Astrocyte of the spinal cord (primary cell): ENCODE measurements at places on chromosomes 13 and 19.

DNA sequence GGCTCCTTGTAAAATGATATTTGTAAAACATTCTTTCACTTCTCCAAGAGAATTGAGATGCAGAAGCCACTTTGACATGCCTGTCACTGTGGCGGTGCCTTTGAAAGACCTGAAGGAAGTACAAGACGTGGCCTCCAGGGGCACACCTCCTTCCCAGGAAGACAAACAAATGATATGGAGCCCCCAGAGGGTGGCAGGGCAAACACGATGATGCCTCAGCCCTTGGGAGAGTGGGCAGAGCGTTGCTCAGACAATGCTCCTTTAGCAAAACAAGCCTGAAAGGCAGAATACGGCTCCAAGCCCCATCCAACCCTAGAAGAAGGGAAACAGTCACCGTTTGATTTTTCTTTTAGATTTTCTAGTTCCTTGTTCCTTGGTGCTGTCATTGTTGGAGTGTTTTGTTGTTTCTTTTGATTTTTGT is 9.2 kb upstream of the ATP12A start:
- no peak for DNase-seq

- peak; percentile 36 for DNase-seq
These were observed 33.2 kb downstream of the KCTD12 start for GRCh38 chr13:76852986-76853385.

DNA sequence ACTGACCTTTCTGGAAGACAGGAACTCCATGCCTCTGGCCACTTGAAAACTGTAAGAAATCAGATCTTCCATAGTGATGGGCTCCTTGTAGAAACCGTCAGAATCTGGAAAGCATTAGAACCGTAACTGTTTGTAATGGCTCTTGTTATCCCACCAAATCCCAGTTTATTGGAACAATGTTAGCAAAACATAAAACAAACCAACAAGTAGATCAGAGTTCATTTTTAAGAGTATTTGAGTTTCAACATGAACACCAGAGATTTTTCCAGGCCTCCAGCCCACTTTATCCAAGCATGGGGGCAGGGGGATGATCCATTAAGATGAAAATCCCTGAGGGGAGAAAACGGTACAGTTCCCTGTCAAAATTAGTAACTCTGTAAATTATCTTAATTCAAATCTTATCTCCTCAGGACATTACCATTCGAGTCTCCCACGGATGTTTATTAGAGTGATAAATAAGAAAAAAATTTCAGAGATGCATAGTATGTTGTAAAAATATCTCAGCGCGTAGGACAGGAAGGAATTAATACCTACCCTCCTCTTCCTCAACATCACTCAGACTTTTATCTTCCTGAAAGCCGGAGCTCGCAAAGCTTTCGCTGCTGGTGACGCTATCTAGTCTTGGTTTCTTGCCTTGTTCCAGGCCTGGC is 172.5 kb downstream of the FLT1 start:
- DNase-seq, result no peak

DNA sequence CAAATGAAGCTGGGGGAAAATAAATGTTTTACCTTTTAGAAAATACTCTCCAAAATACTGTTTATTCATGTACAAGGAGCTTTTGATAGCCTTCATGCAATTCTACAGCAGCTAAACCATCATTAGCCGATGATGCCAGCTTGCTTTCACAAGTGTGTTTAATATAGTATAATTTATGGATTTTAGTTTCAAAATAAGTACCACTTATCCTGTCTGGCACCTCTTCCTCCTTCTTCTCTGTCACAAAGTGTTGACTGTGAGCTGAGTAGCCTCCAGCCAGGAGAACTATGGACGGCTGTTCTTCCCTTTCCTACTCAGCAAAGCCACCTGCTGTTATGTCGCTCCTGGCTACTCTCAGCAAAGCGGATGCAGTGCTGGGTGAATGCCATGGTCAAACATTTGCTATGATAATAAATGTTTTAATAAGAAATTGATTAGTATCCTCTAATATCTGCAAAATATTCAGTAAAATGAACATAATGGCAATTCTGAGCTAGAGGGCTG is 238.2 kb downstream of the LIG4 start:
- no peak for DNase-seq

DNA sequence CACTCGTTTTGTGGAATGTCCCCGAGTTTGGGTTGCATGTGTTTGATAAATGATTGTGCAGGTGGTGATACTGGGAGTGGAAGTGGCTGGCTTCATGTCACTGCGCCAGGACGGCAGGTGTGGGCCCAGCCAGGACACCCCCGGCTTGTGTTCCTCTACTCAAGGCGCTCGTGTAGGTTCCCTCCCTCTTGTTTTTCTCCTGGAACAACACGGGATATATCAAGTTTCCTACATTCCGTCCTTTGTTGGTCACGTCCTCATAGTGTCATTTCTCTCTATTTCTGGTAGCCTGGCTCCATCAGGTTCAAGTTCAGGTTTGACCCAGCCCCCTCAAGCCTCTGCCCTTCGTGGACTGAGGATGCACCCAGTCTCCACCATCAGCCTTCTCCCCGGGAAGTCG is 16.3 kb downstream of the IL17D start:
- no peak for DNase-seq

DNA sequence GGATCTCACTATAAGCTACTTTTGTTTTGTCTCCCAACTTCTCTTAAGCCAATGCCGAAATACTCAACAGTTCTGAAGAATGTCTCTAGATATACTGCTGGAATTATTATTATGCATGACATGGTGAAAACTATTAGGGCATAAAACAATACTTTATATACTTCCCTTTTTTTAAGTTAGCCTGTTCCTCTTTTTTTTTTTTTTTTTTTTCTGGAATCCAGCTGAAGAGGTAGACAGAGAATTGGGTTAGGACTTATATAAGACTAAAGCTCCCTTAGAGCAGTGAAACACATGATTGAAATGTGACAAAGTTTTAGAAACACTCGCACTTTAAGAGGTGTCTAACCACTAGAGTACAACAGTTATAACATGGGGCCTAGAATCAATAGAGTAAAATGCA is 850.9 kb upstream of the PCDH9 start:
- DNase-seq, result no peak

DNA sequence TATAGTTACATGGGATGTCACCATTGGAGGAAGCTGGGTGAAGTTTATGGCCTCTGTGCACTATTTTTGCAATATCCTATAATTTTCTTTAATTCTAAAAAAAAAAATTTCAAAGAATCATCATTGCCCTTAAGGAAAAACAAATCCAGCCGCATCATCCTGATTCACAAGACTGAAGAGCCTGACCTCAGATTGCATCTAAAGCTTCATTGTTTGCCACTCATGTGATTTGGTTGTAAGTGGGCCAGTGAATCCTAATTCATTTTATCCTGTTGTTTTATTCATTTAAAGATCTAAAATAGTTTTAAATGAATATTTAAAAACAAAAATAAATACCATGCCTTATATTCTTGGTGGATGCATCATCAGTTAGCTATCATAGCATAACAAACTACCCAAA is 504.5 kb downstream of the TBC1D4 start:
- no peak for DNase-seq

DNA sequence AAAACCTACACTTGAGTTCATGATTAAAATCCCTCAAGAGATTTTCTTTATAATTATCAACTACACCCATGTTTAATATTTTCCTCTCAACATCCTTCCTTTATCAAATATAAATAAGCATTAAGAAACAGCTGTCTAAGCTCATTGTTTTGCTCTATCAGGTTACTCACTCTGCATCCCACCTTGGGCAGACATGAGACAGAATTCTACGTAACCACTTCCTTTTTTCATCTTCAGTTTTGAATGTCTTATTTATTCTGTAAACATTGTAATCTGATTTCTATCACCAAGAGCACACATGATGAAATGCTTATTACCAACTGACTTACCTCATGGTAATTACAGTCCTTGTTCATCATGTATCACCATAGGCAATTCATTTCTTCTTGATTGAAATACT is 1256.6 kb upstream of the ATXN8OS start:
- DNase-seq, result no peak

DNA sequence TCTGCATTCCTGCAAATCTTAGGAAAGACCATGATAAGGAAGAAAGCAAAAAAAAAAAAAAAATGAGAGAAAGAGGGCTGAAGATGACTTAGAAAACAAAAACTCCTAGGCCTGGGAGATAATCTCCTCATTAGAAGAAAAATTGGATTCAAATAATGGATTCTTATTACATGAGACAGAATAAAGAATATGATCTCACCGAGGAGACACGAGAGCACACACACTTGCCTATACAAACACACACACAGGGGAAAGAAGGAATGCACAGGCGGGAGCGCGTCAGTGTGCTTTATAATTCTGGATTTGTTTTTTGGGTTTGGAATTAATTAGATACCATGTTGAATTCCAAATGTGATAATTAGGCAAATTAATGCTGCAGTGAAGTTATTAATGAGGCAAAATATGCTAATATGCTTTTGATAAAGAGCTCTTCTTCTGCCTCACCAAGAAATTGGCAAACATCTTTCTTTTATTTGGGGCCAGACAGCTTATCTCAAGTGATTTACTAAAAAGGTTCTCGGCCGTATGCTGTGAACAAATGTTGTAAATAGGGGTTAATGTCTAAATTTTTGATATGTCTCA is 36.1 kb upstream of the PCDH8 start:
- no peak for DNase-seq

- no peak for DNase-seq
These were observed 182.7 kb downstream of the TBC1D4 start for GRCh38 chr13:75299246-75299645.

DNA sequence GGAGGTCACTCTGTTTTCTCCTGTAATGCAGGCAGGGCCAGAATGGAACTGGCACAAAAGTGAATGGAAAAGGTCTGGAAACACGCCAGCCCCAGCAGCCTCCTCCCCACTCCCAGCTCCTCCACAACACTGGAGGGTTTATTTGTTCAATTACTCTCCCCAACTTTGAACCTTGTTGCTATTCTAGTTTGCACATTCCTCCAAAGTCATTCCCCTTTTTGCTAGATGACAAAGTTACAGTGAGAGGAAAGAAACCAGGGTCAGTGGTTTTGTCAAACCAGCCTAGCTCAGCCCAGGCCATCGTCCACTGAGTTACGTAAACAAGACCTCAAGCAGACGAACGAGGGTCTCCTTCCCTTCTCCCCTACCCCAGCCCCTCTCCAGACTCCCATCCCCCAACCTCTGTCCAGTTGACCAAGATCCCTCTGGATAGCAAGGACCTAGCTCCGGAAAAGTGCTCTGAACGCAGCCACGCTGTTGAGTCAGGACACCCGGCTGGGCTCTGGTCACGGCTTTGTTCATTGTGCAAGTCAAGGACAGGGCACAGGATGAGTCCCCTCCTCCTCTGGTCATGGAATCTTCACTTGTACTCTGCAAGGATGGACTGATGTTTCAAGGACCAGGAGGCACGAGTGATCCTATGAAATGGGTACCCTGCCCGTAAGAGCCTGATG is 180.0 kb downstream of the USP12 start:
- DNase-seq, result no peak

DNA sequence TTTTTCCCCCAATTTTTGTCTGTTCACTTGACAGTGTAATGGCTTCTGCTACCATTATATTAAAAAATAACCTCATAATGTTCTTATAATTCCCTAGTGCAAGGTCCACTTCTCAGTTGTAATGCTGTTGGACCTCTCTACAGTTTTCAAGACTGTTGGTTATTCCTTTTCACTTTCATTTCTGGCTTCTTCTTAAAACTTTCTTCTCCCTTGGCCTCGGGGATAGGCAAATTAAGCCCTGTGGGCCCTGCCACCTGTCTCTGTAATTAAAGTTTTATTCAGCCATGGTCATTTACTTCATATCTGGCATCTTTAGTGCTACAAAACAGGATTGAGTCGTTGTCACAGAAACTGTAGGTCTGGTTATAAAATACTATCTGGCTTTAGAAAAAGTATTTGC is 313.5 kb downstream of the KLF12 start:
- DNase-seq, result no peak

GRCh38 chr13:113110048-113110851 is 4.7 kb downstream of the F7 start:
- no peak for DNase-seq

GRCh38 chr19:46844067-46844489 is 6.6 kb downstream of the AP2S1 start:
- DNase-seq, result no peak

GRCh38 chr13:48505012-48505411 is 27.9 kb downstream of the RCBTB2 start:
- no peak for DNase-seq

GRCh38 chr19:17973759-17974158 is 6.9 kb downstream of the KCNN1 start:
- DNase-seq, result no peak

DNA sequence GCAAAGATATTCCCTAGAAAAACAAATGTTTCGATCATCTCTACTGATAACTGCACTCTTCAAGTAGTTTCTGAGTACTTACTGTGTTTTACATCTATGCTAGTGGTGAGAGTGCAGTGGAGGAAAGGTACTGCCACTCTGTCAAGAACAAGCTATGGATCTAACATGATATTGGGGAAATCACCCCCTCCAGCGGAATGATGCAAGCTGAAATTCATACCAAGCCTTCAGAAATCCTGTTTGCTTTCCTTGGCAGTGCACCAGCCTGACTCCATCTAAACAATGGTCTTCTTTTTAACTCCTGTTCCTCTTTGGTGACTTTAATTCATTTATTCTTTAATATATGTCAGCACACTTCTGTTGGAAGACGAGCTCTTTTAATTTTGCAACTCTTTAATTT is 238.0 kb downstream of the PCDH9 start:
- peak; percentile 74 for DNase-seq

DNA sequence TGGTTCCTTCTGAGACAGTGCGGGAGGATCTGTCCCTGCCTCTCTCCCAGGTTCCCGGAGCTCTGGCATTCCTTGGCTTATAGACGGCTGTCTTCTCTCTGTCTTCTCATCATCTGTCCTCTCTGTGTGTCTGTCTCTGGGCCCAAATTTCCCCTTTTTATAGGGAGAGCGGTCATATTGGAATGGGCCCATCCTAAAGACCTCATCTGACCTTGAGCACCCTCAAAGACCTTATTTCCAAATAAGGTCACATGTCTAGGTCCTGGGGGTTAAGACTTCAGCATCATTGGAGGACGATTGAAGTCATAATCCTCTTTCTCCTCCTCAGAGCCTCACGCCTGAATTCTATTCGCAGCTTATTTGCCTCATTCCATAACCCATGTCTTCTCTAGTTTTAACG is 98.4 kb downstream of the RAB20 start:
- no peak for DNase-seq

DNA sequence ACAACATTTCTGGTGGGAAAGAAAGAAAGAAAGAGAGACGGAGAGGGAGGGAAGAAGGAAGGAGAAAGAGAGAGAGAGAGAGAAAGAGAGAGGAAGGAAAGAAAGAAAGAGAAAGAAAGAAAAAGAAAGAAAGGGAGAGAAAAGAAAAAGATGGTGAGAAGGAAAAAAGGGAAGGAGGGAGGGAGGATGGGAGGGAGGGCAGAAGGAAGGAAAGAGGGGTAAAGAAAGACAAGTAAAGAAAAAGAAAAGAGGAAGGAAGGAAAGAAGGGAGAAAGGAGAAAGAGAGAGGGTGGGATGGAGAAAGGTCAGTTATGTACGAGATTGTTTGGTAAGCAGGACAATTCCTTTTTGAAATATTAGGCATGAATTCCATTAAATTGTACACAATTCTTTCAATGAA is 145.3 kb downstream of the SPRY2 start:
- DNase-seq, result no peak

GRCh38 chr19:49983645-49984229 is 22.8 kb upstream of the SIGLEC11 start:
- no peak for DNase-seq
